ENCODE measurements at places on chromosomes 2 and 18.

DNA sequence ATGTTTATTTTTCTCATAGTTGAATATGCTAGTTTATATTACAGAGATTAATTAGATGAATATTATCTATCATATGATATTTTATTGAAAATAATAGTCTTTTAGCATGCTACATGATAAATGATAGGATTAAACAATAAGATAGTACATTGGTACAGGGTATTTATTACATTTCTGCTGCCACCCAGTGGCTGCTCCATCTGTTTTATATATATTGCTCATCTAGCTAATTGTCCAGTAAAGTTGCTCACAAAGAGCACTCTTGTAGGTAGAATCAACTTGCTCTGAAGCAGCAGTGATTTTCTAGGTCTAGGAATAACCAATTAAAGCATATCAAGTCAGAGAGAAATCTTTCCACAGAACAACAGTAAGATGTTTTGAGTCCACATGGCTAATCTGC, 183.3 kb downstream of the ASXL3 start:
- no peak for DNase-seq
- H3K4me3 ChIP-seq, result no peak overlapping the region
- no peaks in the 10 kb centered on the region for H3K27me3 ChIP-seq
- H3K27ac ChIP-seq, result no peak overlapping the region

DNA sequence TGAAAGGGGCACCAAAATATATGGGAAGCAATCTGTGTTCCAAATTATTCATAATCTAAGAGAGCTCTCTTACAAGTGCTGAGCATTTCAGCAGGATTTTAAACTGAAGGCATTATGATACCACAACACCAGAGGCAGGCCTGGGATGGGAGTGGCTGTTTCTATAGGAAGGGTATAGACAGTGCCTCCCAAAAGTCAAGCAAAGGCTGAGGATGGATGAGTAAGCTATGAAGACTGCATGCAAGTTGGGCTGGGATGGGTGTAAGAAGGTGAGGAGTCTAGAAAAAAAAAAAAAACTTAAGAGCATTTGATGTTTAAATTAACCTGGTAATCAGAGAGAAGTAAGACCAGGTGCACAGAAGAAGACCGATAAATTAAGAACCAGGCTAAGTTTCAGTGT, 132.5 kb downstream of the OSR1 start:
- no peak overlapping the region for H3K27ac ChIP-seq
- H3K36me3 ChIP-seq, result no peaks in the 10 kb centered on the region
- DNase-seq, result no peak
- H3K4me3 ChIP-seq, result no peak overlapping the region

- DNase-seq, result no peak
- H3K27me3 ChIP-seq, result no peaks in the 10 kb centered on the region
- no peak overlapping the region for H3K4me3 ChIP-seq
- no peaks in the 10 kb centered on the region for H3K36me3 ChIP-seq
These were observed 19.1 kb downstream of the EIF2AK3 start for GRCh38 chr2:88608184-88608583.

DNA sequence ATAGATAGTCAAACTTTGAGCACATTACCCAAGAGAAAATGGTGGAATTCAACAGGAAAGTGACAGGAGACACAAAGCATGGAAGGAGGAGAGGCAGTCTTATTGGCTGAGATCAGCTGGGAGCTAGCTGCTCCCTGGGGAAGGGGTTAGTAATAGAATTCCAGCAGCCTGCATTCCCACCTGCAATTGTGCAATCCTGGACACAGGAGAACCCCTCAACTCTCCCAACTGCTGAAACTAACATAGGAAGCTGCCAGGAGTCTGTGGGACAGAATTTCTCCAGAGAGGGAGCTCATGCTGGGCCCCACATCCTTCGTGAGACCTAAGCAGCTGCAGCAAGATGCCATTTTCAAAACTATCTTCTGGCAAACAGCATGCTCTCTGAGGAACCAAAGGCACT, 69.8 kb upstream of the ACVR1C start:
- H3K4me1 ChIP-seq, result no peaks in the 10 kb centered on the region
- no peaks in the 10 kb centered on the region for H3K27me3 ChIP-seq
- no peak for DNase-seq
- H3K36me3 ChIP-seq, result no peaks in the 10 kb centered on the region

- H3K4me1 ChIP-seq, result no peaks in the 10 kb centered on the region
- H3K36me3 ChIP-seq, result no peaks in the 10 kb centered on the region
- no peak overlapping the region for H3K4me3 ChIP-seq
These were observed 11.6 kb downstream of the AFF3 start for GRCh38 chr2:100130595-100131391.

- H3K27ac ChIP-seq, result no peak overlapping the region
- H3K36me3 ChIP-seq, result no peaks in the 10 kb centered on the region
These were observed 469.0 kb downstream of the EPHA4 start for GRCh38 chr2:221102896-221103688.

GRCh38 chr2:17590342-17590911, 49.9 kb downstream of the VSNL1 start:
- H3K27ac ChIP-seq, result no peak overlapping the region
- no peaks in the 10 kb centered on the region for H3K27me3 ChIP-seq
- H3K4me1 ChIP-seq, result peaks cover 20% of the 10 kb centered on the region
- H3K4me3 ChIP-seq, result no peak overlapping the region
- DNase-seq, result no peak

DNA sequence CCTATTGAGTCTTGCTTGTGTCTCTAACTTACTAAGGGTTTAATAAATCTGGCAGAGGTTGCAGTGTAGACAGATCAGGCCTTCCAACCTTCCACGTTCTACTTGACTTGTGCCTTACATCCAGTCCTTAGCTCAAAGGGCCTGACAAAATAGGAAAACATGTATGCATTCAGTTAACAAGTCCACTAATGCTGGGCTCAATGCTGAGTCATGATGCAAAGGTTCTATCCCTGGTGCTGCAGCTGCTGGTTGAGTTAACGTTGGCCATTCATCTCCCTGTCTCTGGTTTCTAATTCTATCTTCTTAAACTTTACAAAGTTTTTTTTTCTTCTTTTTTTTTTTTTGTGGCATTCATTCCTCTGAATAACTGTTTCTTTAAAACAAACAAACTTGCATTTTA, 46.3 kb upstream of the ITGB6 start:
- peaks cover 13% of the 10 kb centered on the region for H3K4me1 ChIP-seq
- no peaks in the 10 kb centered on the region for H3K27me3 ChIP-seq
- no peak overlapping the region for H3K4me3 ChIP-seq
- H3K27ac ChIP-seq, result no peak overlapping the region
- no peak for DNase-seq
- no peaks in the 10 kb centered on the region for H3K36me3 ChIP-seq

DNA sequence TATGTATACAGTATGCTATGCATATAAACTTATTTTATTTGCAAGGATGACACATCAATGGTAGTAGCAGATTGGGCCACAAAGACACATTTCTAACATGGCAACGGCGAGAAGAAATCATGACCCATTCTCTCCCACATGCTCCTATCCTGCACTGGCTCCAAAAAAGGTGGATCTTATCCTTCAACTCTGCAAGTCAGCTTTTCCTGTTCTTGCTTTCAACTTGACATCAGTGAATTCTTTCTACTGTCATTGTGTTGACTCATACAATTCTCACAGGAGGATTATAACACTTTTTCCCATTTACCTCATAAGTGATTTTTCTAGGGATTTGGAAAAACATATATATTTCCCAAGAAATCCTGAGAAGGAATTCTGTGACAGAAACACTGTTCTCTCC, 53.1 kb downstream of the ACVR1 start:
- H3K4me3 ChIP-seq, result no peak overlapping the region
- H3K4me1 ChIP-seq, result peaks cover 10% of the 10 kb centered on the region

DNA sequence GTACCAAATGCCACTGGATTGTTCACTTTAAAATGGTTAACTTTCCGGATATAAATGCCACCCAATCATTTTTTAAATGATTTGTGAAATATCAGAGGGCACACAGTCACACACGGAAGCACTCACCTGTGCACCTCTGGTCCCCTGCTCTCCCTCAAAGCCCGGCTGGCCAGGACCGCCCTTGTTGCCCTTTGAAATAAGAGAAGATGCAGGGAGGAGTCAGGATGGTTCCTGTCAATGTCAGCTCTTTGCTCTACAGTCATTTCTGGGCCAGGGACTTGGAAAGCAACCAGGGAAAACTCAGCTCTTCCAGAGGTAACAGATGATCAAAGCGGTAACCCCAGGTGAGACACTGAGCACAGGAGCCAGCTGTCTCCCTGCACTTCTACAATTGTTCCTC, 60.7 kb downstream of the COL6A3 start:
- H3K27ac ChIP-seq, result no peak overlapping the region
- no peak overlapping the region for H3K4me3 ChIP-seq
- no peak for DNase-seq
- no peaks in the 10 kb centered on the region for H3K36me3 ChIP-seq

DNA sequence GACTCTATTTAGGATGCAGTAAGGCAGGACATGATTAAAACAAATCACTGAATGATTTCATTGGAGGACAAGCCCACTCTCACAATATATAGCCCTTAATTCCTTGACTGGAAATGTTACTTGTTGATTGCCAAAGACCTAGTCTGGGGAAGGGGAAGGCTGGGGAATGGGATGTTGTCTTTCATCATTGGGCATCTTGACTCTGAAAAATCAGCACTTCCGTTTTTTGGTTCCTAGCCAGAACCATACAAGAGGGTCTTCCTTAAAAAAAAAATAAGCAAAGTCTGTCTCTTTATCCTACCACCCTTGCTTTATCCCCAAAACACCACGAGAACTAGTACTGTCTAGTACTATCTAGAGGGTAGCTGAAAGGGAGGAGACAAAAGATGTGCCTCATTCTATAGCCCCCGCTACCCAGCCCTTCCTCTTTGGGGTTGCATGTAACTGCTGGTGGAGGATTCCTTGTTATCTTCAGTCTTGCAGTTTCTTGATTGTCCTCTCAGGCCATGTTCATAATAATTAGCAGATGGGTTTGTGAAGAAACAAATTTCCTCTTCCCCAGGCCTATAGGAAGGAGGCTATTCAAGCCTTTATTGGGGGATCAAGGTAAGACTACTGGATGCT, 55.8 kb downstream of the NEMP2 start:
- H3K4me1 ChIP-seq, result no peaks in the 10 kb centered on the region
- DNase-seq, result no peak
- no peak overlapping the region for H3K27ac ChIP-seq
- H3K27me3 ChIP-seq, result no peaks in the 10 kb centered on the region
- no peaks in the 10 kb centered on the region for H3K36me3 ChIP-seq

- H3K27me3 ChIP-seq, result no peaks in the 10 kb centered on the region
- H3K36me3 ChIP-seq, result no peaks in the 10 kb centered on the region
- no peak overlapping the region for H3K27ac ChIP-seq
- no peak overlapping the region for H3K4me3 ChIP-seq
- no peak for DNase-seq
- no peaks in the 10 kb centered on the region for H3K4me1 ChIP-seq
These were observed 198.6 kb upstream of the STK17B start for GRCh38 chr2:196369967-196370366.

DNA sequence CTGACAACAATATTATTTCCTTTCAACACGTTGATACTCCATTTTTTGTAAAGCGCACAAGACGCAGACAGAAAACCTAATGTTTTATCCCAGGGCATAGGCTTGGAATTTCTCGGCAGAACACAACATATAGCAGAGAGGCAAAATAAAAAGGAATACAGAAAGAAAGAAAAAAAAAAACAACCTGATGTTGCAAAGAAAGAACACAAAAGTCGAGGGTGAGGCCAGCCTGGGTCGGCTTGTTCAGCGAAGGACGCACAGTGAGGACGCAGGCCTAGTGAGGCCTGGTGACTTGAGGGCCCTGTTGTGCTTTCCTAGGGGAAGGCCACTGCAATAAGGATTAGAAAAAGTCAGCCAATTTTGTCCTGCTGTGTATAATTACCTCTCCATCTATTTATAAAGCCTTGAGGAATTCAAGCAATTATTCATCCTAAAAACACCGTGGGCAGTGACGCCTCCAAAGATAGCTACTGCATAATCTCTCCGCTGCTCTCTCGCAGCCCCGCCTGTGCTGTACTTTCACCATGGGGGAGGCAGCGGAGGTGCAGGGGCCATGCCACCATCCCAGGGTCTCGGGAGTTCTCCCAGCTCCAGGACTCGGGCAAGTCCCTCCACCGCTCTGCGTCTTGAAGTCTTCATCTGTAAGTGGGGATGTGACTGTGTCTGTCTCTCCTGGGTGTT, 61.9 kb upstream of the SH3RF3 start:
- H3K27ac ChIP-seq, result no peak overlapping the region
- no peak for DNase-seq
- no peaks in the 10 kb centered on the region for H3K27me3 ChIP-seq

GRCh38 chr2:219562049-219563020, 9.0 kb downstream of the OBSL1 start:
- no peaks in the 10 kb centered on the region for H3K27me3 ChIP-seq
- no peak overlapping the region for H3K27ac ChIP-seq

Data from HCT116 (cell line).